Activated CD8-positive, alpha-beta memory T cell treated with anti-CD3 and anti-CD28 coated beads for 1 hour (primary cell): ENCODE measurements at places on chromosomes 5 and 9.

DNA sequence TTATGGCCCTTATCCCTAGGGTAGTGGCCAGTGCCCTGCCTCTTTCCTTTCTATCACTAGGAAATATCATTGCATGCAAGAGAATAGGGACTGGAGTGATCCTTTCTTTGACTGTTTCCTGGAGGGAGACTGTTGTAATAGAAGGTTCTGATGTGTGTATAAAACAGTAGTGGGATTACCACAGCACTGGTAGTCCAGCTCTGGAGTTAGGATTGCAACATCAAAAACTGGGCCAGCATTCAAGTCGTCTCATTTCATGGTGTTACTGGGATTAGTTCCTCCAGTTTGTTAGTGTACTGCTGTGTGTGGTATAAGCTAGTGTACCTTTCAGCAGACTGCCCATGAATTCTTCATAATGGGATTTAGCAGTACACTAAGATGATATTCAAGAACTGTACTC is 45.8 kb downstream of the KIAA1958 start:
- no peak for DNase-seq

DNA sequence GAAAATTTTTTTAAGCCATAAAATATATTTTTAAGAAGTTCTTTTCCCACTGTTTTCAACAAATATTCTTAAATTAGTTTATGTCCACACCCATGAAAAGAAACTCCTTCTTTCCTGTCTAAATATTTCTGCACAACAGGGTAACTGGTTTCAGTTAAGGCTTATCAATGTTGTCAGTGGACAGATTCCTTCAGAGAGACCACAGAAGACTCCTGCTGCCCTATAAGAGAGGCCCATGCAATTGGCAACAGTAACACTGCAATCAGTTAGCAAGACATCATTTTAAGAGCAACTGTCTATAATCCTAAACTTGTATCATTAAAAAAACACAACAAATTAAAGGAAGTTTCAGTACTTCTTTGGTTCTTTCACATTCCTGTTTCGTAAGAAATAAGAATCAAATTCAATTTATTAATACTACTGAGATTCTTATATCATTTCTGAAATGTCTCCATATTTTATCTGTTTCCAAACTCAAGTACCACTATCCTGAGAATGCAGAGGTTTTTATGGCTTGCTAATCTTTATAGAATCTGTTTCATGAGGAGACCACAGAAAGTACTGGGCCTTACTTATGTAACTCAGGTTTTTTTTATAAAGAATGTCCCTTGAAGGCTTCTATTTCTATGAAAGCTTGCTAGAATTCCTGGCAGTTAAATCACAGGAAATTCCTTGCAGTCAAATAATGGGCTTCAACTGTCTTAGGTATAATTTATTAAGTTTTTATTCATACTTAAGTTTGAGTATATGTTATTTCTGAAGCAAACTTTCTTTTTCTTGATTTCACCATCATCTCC is 240.2 kb downstream of the RFX3 start:
- DNase-seq: no peak

GRCh38 chr9:15116130-15116580 is 190.9 kb downstream of the TTC39B start:
- no peak for DNase-seq

GRCh38 chr5:84673785-84674184 is 289.1 kb upstream of the EDIL3 start:
- no peak for DNase-seq

DNA sequence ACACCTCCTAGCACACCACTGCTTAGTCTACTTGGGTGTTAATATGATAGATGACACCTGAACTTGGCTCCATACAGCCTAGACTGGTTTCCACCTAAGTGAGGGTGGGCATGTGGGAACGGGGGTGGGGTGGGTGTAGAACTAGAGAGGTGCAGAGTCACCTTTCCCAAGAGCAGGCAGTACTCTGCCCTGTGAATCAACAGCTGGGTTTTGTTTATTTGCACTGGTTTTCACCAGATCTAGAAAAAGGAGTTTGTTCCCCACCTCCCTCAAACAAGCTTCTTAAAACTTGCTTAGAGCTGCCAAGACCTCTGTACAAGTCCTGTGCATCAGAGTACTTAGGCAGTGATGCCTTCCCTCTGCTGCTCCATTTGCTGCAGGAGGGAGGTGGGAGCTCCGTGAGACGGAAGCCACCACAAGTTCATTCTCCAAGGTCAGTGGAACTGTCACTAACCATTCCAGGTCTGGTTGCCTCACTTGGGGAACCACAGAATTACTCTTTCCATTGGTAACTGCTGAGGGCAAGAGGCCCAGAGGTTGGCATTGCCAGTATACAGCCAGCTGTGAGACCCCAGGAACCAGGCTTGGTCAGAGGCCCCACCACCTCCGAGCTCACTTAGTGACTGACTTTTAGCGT is 163.5 kb downstream of the NR3C1 start:
- no peak for DNase-seq

GRCh38 chr9:15140051-15140450 is 167.0 kb downstream of the TTC39B start:
- no peak for DNase-seq

- DNase-seq: no peak
Observed at GRCh38 chr9:116264361-116264760, 110.8 kb downstream of the PAPPA start.

GRCh38 chr5:143921525-143922311 is 109.8 kb downstream of the HMHB1 start:
- no peak for DNase-seq

GRCh38 chr5:148725675-148726074 is 71.3 kb upstream of the HTR4 start:
- DNase-seq: no peak

DNA sequence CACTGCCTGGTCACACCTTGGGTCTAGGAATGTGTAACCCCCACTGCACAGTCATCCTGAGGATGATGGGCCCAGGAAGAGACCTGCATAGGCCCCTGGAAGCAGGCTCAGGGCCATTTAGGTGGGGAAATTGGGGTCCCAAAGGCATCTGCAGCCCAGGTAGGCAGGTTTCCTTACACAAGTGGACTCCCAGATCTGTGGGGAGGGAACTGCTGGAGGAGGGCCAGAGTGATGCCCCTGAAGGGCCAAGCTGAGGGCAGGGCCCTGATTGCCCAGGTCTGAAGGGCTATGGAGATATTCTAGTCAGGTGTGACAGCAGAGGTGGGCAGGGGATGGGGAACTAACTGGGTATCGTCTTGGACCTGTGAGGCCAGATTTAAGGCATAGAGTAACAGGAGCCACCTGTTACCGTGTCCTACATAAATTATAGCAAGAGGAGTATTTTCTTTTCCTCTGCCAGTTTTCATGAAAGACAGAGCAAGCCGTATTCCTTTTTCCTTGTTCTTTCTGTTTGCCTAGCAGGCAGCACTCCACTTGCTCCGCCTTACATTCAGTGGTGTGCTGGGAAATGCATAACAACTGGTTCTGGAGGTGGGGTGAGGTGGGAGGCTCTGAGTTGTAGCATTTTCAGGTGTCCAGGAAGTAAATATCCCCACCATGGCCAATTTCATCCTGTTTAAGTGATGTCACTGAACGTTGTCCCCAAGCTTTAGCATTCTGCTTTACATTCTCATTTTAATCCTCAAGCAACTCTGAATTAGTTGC is 41.3 kb downstream of the PPARGC1B start:
- no peak for DNase-seq

- DNase-seq: no peak
Observed at GRCh38 chr5:10460252-10460906, 18.7 kb downstream of the ROPN1L start.

DNA sequence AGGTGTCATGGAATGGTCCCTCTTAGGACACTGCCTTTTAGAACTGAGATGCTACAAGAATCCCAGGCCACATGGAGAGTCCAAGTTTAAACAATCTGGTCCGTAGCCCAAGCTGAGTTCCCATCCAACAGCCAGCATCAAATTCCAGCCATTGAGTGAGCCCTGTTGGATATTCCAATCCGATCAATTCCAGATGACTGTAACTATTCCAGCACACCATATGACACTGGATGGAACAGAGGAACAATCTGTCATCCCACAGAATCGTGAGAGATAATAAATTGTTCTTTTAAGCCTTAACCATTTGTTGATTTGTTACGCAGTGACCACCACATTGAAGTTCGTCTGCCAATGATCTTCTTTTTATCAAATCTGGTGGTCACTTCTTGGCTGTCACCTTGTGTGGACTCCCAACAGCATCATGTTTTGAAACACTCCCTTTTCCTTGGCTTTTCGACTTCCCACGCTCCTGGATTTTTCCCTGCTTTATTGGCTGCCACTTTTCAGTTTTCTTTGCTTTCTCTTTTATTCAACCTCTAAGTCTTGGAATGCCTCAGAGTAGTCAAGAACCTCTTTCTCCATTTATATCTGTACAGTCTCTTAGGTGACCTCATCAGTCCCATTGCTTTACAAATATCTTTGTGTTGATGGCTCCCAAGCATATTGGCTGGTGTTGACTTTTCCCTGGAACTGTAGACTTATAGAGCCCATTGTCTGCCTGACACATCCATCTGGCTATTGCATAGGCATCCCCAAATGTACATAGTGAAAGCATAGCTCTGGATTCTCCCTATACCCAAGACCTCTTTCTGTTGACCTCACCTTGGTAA is 46.1 kb downstream of the TNFSF15 start:
- no peak for DNase-seq

GRCh38 chr9:134056483-134057306 is 11.1 kb downstream of the BRD3 start:
- no peak for DNase-seq

DNA sequence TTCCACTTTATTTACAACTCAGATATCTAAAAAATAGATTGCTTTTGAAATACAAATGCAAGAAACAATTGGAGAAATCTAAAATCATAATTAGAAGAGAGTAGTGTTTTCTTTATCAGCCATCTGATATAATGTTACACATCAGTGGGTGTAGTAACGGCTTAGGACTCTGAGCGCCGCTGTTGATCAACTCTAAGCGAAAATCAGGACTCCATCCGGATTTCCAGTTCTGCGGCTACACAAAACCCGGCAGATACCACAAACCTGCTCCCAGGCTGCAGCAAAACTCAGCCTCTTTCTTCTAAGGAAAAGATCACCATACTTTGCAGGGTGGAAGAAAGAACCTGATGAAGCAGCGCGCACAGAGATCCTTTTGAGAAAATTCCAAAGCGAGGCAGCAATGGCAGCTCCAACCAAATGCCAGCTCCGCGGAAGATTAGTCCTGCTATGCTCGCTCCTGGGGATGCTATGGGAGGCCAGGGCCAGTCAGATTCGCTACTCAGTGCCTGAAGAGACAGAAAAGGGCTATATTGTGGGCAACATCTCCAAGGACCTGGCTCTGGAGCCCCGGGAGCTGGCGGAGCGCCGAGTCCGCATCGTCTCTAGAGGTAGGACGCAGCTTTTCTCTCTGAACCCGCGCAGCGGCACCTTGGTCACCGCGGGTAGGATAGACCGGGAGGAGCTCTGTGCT is at the start of gene PCDHGA9:
Gene PCDHGA9 (plus strand): TSS at position 226 of the 691 bp plus-strand sequence. CDS start 175 bp downstream, at position 401.
- DNase-seq: no peak

DNA sequence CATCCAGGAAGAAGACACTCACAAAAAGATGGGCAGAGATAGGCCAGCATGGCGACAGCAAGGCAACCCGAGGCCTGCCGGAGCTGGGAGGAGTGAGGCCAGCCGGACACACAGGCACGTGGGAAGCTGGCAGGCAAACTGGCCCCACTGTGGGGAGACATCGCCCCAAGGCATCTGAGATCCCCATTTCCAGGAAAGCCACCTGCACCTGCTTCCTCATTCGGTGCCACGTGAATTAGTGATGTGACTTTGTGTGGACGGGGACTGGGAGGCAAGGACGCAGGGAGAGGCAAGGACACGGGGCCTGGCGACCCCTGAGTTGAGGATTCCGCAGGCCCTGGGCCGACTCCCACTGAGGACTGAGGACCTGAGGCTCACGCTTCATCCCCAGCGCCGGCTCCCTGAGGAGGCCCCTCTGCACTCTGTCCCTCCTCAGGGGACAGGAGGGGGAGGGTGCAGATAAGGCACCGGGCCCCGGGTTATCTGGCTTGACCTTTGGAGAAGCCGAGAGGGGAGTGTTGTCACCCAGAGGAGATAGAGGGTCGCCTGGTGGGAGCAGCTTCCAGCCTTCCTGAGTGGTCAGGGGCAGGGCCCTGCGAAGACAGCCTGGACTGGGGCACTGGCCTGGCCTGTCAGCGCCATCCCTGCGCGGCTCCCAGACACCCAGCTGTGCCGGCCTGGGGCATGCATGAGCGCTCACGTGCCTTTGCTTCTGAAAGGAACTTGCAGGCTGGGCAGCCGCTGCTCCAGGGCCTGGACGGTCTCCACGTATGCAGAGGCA is 39.7 kb downstream of the NDUFS6 start:
- DNase-seq: no peak

DNA sequence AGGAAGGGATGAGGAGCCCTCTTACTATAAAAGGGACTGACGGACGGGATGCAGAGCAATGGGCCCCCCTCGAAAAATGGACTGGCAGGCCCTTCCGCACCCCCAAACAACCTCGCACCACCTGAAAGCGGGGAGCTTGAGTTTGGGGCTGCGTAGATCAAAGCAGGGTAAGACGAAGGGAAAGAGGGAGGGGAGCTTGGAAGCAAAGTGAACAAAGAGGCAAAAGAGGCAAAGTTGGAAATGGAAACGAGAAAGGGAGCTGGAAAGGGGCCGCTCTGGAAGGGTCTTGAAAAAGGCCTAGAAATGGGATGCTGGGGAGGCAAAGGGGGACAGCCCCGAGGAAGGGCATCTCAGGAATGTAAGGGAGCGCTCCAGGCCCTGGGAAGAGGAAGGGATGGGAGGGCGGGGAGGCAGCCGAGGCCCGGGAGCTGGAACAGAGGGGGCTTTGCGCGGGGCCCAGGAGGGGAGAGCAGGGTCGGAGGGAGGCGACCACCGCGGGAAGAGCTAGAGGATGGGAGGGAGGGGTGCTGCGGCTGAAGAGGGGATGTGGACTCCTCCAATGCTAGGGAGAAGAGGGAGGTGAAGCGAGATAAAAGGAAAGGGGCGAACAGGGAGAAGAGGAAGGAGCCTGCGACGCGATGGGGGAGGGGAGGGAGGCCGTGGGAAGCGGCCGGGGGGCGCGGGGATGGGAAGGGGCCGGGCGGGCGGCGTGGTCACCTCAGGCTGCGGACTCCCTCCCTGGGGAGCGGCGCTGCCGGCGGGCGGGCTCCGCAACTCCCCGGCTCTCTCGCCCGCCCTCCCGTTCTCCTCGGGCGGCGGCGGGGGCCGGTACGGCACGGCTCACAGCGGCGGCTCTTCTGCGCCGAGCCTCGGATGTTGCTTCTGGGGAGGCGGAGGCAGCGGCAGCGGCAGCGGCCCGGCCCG is 577 bp downstream of the RNF145 start:
- no peak for DNase-seq

DNA sequence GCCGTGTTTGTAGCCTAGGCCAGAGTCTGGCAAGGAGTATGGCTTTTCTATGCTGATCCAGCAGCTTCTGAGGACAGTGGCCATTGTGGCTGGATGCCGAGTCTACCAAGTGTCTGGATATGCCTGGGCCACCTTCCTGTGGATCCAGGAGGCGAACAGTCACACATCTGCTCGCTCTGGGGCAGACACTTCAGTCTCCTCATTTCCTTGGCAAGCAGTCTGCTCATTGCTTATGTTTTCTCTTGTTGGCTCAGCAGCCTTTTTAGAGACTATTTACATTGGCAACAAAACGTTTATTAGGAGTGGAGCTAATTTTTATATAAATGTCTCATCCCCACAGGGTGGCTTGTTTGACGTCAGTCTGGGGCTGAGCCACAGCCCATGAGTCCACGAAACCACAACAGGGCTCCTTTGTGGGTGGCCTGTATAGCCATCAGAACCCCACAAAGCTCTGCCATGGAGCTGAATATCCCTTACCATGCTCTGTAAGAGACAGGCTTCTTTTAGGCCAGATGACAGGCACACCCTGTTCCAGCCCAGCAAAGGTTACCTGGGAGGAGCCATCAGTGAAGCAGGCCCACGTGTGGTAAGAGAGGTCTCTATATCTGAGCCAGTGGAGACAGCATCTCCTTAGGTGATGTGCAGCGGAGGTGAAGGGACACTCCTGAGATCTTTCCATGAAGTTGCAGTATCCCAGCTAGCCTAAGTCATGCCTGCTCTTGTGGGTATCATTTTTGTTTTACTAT is 221.7 kb downstream of the DIRAS2 start:
- no peak for DNase-seq
